Thyroid gland (tissue), 4 donors: ENCODE measurements at places on chromosomes 5 and 9. TPM values are rescaled to one million over a fixed set of nuclear protein-coding genes. Genes with fewer than 3 reads are reported as not detected.

GRCh38 chr5:12419075-12419474 lies 514.8 kb upstream of the CTNND2 start:
- no peak overlapping the region for H3K27ac ChIP-seq
- DNase-seq, result no peak
- H3K4me3 ChIP-seq, result no peak overlapping the region
- no peaks in the 10 kb centered on the region for H3K27me3 ChIP-seq
- H3K4me1 ChIP-seq, result no peaks in the 10 kb centered on the region
- no peaks in the 10 kb centered on the region for H3K36me3 ChIP-seq

- DNase-seq, result no peak
- no peak overlapping the region for H3K4me3 ChIP-seq
- H3K27ac ChIP-seq, result no peak overlapping the region
- H3K36me3 ChIP-seq, result no peaks in the 10 kb centered on the region
- H3K4me1 ChIP-seq, result peaks cover 6% of the 10 kb centered on the region
Observed at GRCh38 chr5:127288676-127289075, 1.9 kb upstream of the MEGF10 start.

DNA sequence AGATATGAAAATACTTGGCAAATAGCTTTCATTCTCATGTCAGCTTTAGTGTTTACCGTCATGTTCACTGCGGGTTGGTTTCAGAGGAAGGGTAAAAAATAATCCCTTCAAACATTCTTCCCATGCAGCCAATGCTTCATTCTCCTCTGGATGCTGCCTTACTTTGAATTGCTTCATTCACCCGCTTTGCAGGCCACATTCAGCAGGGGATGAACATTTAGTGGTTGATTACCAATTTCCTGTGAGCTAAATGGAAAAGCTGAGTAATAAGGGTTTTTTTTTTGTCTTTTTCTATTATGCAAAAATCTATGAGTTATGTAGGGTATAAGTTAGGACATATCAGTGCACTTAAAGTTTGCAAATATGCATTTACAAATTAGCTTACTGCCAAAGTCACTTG lies 96.3 kb upstream of the MEF2C start:
- DNase-seq, result no peak
- H3K27me3 ChIP-seq, result no peaks in the 10 kb centered on the region
- no peaks in the 10 kb centered on the region for H3K36me3 ChIP-seq
- no peak overlapping the region for H3K4me3 ChIP-seq

DNA sequence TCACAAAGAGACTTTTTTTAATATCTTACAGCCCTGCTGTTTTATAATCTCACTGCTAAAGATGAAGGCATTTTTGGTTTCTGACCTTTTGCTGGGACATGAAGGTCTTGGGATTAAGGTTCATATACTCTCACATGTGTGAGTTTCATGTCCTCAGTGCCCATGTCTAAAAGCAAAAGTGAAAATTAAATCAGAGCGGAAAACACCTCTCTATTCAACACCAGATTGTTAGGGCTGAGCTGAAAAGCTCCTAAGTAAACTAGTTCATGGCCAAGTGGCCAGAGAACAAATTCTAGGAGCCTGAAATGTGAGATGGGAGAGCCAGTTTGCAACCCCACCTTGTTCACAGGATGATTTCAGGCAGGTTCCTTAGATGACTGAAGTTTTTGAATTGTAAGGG lies 110.9 kb downstream of the GRIA1 start:
- H3K4me1 ChIP-seq, result no peaks in the 10 kb centered on the region
- no peaks in the 10 kb centered on the region for H3K36me3 ChIP-seq
- H3K27ac ChIP-seq, result no peak overlapping the region
- H3K27me3 ChIP-seq, result no peaks in the 10 kb centered on the region

GRCh38 chr5:176711883-176712282 lies 64.6 kb downstream of the TSPAN17 start:
- DNase-seq, result no peak
- H3K27ac ChIP-seq, result no peak overlapping the region
- H3K4me3 ChIP-seq, result no peak overlapping the region
- no peaks in the 10 kb centered on the region for H3K36me3 ChIP-seq
- no peaks in the 10 kb centered on the region for H3K27me3 ChIP-seq

DNA sequence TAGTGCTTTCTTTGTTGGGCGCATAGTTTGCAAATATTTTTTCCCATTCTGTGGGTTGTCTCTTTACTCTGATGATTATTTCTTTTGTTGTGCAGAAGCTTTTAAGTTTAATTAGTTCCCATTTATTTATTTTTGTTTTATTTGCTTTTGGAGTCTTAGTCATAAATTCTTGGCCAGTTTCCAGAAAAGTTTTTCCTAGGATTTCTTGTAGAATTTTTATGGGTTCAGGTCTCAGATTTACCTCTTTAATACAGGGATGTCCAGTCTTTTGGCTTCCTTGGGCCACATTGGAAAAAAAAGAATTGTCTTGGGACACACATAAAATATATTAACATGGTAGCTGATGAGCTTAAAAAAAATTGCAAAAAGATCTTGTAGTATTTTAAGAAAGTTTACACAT lies 122.0 kb downstream of the WDR70 start:
- no peaks in the 10 kb centered on the region for H3K27me3 ChIP-seq
- H3K36me3 ChIP-seq, result no peaks in the 10 kb centered on the region
- no peak overlapping the region for H3K27ac ChIP-seq
- no peak overlapping the region for H3K4me3 ChIP-seq
- H3K4me1 ChIP-seq, result no peaks in the 10 kb centered on the region

- no peaks in the 10 kb centered on the region for H3K4me1 ChIP-seq
- DNase-seq, result no peak
- no peaks in the 10 kb centered on the region for H3K27me3 ChIP-seq
- H3K4me3 ChIP-seq, result no peak overlapping the region
Observed at GRCh38 chr5:141771562-141771961, 89.5 kb upstream of the ARAP3 start.

GRCh38 chr9:36980148-36980974 lies 53.7 kb downstream of the PAX5 start:
- H3K36me3 ChIP-seq, result no peaks in the 10 kb centered on the region
- H3K4me3 ChIP-seq, result no peak overlapping the region
- no peak for DNase-seq
- no peak overlapping the region for H3K27ac ChIP-seq
- peaks cover 4% of the 10 kb centered on the region for H3K27me3 ChIP-seq

GRCh38 chr5:56360816-56361215 lies 127.7 kb upstream of the ANKRD55 start:
- no peak for DNase-seq
- no peak overlapping the region for H3K4me3 ChIP-seq
- peaks cover 40% of the 10 kb centered on the region for H3K4me1 ChIP-seq
- no peak overlapping the region for H3K27ac ChIP-seq
- no peaks in the 10 kb centered on the region for H3K27me3 ChIP-seq

CCDC192 gene
- total RNA-seq, result not detected

EXOSC2 gene
- total RNA-seq, result 21.2 TPM

MLANA gene
- not detected for total RNA-seq

MRPS27 gene
- total RNA-seq, result 76.6 TPM
